Testis (tissue), 5 donors: ENCODE measurements at places on chromosomes 2 and 18. TPM values are rescaled to one million over a fixed set of nuclear protein-coding genes. Genes with fewer than 3 reads are reported as not detected.

POTEI gene
- total RNA-seq: 38.7 TPM

DCDC2C gene
- 12.1 TPM for total RNA-seq

PRKAG3 gene
- 0.39 TPM for total RNA-seq

DCC gene
- total RNA-seq: 7.9 TPM

TMEFF2 gene
- 2.2 TPM for total RNA-seq

PGAP1 gene
- total RNA-seq: 10.9 TPM

SOWAHC gene
- 28.0 TPM for total RNA-seq

HOXD13 gene
- 0.31 TPM for total RNA-seq

CERKL gene
- 2.1 TPM for total RNA-seq

GRCh38 chr2:130288467-130289403 lies 54.0 kb upstream of the IMP4 start:
- no peaks in the 10 kb centered on the region for H3K27me3 ChIP-seq
- no peaks in the 10 kb centered on the region for H3K36me3 ChIP-seq
- H3K4me1 ChIP-seq: no peaks in the 10 kb centered on the region
- H3K4me3 ChIP-seq: no peak overlapping the region

GRCh38 chr2:62404913-62405312 lies 101.1 kb downstream of the TMEM17 start:
- H3K27ac ChIP-seq: no peak overlapping the region
- H3K4me3 ChIP-seq: no peak overlapping the region
- no peaks in the 10 kb centered on the region for H3K36me3 ChIP-seq
- DNase-seq: no peak
- peaks cover 2% of the 10 kb centered on the region for H3K4me1 ChIP-seq

GRCh38 chr2:36798724-36799123 lies 102.2 kb downstream of the VIT start:
- H3K36me3 ChIP-seq: no peaks in the 10 kb centered on the region
- no peak for DNase-seq
- no peak overlapping the region for H3K4me3 ChIP-seq
- H3K27ac ChIP-seq: no peak overlapping the region
- no peaks in the 10 kb centered on the region for H3K27me3 ChIP-seq
- no peaks in the 10 kb centered on the region for H3K4me1 ChIP-seq

DNA sequence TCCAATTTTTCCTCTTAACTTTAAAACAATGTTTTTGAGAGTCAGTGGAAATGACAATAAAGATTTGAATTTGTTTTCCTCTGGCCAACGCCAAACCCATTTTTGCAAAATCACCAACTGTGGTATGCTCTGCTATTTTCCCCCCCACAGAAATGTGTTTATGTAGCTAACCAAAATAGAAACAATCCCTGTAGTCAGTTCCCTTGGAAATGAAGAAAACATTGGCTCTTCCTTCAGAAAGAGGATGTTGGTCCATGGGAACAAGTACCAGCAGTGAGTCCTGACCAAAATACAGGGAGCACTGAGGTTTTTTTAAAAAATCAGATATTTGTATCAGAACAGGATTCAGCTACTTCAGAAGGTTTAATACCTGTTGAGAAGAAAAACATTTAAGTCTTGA lies 65.3 kb downstream of the SLC40A1 start:
- peaks cover 18% of the 10 kb centered on the region for H3K4me1 ChIP-seq
- no peaks in the 10 kb centered on the region for H3K36me3 ChIP-seq
- no peak for DNase-seq
- H3K4me3 ChIP-seq: no peak overlapping the region
- H3K27me3 ChIP-seq: no peaks in the 10 kb centered on the region
- H3K27ac ChIP-seq: no peak overlapping the region

GRCh38 chr2:8234757-8235374 lies 447.0 kb upstream of the ID2 start:
- peak; percentile 27 for DNase-seq
- H3K27me3 ChIP-seq: no peaks in the 10 kb centered on the region
- peak overlapping the region; percentile 7 for H3K27ac ChIP-seq
- H3K4me1 ChIP-seq: peaks cover 27% of the 10 kb centered on the region
- H3K4me3 ChIP-seq: no peak overlapping the region

- no peak for DNase-seq
- no peak overlapping the region for H3K27ac ChIP-seq
- H3K27me3 ChIP-seq: no peaks in the 10 kb centered on the region
- no peaks in the 10 kb centered on the region for H3K4me1 ChIP-seq
Measured at GRCh38 chr2:231687133-231687852, 21.0 kb upstream of the PTMA start.

GRCh38 chr2:141591787-141592186 lies 539.0 kb downstream of the LRP1B start:
- H3K4me3 ChIP-seq: no peak overlapping the region
- no peaks in the 10 kb centered on the region for H3K36me3 ChIP-seq
- DNase-seq: no peak
- H3K4me1 ChIP-seq: no peaks in the 10 kb centered on the region
- H3K27me3 ChIP-seq: no peaks in the 10 kb centered on the region

- DNase-seq: peak; percentile 25
- no peaks in the 10 kb centered on the region for H3K4me1 ChIP-seq
- H3K36me3 ChIP-seq: no peaks in the 10 kb centered on the region
- H3K4me3 ChIP-seq: no peak overlapping the region
Measured at GRCh38 chr18:47050468-47050867, 15.0 kb upstream of the ELOA2 start.

DNA sequence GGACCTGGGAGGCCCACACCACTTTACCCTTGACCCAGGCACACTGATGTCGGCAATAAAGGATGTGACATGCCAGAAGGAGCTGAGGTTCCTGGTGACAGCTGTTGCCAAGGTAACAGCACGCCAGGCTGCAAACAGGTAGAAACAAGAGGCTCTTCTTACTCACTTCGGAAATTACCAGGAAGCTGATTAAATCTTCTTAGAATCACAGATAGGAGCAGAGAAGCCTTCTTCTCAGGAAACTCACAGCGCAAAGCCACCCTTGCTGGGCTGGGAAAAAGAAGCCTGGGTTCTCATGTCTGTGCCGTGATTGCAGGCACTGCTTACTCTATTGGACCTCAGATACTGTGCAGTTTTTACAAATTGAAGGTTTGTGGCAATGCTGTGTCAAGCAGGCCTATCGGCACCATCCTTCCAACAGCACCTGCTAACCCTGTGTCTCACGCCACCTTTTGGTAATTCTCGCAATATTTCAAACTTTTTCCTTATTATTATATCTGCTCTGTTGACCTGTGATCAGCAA lies 61.0 kb upstream of the TAF1B start:
- H3K36me3 ChIP-seq: no peaks in the 10 kb centered on the region
- H3K27ac ChIP-seq: no peak overlapping the region
- no peak for DNase-seq

DNA sequence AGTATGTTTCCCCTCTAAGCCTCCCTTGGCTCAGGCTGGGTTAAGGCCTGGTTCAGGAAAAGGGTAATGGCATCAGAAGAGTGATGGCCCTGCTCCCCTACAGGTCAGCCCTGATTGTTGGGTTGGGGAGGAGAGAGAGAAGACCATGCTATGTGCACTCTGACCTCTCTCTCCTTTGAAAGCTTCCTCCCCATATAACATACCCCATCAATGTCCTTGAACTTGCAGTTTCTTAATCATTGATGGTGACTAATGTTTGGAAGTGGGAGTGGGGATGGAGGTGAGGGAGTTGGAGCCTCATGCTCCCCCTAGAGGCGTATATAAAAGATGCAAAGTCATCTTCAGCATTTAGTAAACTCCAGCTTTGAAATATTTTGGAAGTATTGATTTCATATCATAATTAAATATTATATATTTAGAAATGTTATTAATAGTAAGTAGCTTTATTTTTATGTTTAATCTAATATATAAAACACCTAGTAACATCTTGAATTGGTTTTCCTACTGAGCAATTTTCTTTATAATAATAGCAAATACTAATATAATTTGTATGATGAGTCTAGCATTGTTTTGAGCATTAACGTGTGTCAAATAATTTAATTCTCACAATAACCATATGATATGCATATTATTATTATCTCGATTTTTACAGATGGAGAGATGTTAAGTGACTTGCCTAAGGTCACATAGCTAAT lies 8.8 kb downstream of the PLCL1 start:
- H3K4me3 ChIP-seq: no peak overlapping the region
- H3K36me3 ChIP-seq: no peaks in the 10 kb centered on the region
- no peaks in the 10 kb centered on the region for H3K27me3 ChIP-seq
- H3K4me1 ChIP-seq: no peaks in the 10 kb centered on the region

DNA sequence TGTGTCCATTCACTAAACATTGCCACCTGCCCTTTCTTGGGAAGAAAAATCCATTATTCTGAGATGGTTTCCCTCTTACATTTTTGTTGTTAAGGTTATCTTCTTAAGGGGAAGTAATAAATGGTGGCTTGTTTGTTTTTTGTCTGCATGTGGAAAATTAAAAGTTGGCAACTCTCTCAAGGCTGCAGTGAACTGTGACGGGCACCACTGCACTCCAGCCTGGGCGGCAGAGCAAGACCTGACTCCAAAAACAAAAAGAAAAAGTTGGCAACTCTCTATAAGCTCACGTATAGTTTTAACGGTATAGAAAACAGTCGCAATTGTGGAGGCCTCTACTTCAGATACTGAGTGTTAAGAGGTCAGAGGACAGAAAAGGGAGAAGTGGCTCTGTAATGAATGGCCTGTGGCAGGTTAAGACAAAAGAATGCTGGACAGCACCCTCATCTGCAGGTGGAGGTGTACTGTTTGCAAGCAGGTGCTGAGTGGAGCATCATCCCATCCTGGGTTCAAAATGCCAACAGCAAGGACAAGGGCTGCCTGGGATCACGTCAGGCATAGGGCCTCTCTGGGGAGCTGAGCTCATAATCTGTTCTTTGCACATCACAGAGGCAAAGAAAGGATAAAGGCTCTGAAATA lies 16.7 kb downstream of the L3MBTL4 start:
- no peak overlapping the region for H3K27ac ChIP-seq
- no peaks in the 10 kb centered on the region for H3K4me1 ChIP-seq
- DNase-seq: no peak
- no peaks in the 10 kb centered on the region for H3K36me3 ChIP-seq

- H3K36me3 ChIP-seq: no peaks in the 10 kb centered on the region
- no peaks in the 10 kb centered on the region for H3K27me3 ChIP-seq
- no peaks in the 10 kb centered on the region for H3K4me1 ChIP-seq
- no peak for DNase-seq
- no peak overlapping the region for H3K4me3 ChIP-seq
Measured at GRCh38 chr2:118333664-118334063, 245.4 kb downstream of the INSIG2 start.

DNA sequence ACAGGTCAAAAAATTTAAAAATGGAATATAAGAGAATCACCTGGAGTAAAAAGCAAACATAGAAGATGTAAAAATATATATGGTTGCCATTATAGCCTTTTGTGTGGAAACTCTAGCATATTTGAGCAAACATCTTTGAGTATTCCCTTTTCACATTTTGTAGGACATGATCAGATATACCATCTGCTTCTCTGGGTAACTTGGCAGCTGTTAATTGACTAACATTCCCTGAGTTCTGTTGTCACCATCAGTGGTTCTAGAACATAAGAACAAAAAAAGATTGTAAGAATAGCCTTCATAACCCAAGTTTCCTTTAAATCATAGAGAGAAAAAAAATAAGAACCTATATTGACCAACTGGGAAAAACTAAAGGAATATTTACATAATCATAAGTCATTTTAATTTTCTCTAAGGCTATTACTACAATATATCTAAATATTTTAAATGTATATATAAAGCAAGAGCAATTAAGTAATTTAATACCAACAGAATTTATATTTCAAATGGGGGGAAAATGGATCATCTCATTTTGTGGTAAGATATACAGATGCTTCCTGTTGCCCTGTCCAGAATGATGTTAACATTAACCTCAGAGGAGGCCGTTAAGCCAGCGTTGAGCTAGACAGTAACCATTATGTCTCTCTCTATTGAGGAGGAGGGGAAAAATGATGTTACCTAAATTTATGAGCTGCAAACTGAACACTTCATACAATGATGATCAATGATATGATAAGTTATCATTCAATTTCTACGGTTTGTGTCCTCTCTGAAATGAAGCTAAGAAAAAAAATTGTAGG lies 9.8 kb upstream of the INO80D start:
- no peaks in the 10 kb centered on the region for H3K27me3 ChIP-seq
- no peak for DNase-seq
- H3K4me3 ChIP-seq: no peak overlapping the region
- H3K36me3 ChIP-seq: no peaks in the 10 kb centered on the region

DNA sequence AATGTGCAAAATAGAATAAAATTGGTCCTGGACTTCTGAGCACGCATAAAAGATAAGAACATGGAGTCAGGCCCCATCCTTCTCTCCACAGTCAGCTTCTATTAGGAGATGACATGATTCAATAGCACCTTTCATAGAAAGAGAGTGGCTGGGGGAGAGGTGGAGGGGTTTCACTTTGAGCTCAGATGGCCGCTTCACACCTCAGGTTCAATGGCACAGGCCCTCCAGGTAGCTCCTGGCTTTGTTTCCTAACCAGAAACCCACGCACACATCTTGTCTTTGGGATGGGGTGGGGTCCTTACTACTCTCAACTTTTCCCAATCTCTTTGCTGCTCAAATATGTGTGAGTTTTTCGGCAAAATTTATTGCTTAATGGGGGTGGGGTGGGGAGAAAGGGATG lies 332.3 kb downstream of the CLIP4 start:
- no peaks in the 10 kb centered on the region for H3K27me3 ChIP-seq
- DNase-seq: no peak
- no peak overlapping the region for H3K27ac ChIP-seq
- H3K36me3 ChIP-seq: no peaks in the 10 kb centered on the region

DNA sequence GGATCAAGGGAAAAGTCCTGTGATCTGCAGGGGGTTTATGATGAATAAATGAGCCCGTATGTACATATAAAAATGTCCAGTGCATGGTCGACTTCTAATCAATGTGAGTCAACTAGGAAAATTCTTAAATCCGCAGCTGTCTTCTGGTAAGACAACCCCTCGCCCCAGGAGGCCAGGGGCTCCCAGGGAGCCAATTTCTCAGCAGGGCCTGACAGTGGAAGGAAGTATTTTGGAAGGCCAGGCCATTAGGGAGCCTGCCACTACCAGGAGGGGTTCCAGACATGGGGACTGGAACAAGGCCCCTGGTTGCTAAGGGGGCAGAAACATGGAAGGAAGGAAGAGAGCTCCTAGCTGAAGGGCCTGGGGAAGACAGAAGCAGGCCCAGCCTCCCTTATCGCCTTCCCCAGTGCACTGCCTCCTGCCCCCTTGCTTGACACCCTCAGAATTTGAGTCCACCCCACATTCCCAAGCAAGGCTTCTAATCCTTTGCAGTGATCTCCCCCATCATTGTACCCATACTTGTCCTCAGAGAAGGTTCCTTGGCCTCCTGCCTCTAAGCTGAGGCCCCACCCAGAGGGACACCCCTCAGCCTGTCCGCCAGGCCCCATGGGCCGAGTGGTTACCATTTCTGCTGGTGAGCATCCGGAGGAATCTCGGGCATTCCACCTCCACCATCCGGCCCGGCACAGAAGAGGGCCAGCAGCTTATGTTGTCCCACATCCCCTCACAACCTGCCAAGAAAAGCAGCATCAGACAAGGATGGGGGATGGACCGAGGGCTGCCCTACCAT lies 45.9 kb downstream of the SCTR start:
- no peaks in the 10 kb centered on the region for H3K27me3 ChIP-seq
- H3K27ac ChIP-seq: no peak overlapping the region
- H3K4me3 ChIP-seq: no peak overlapping the region
- peak; percentile 4 for DNase-seq
- no peaks in the 10 kb centered on the region for H3K36me3 ChIP-seq
- peaks cover 8% of the 10 kb centered on the region for H3K4me1 ChIP-seq
